ENCODE measurements at places on chromosomes 3 and 15. TPM values are rescaled to one million over a fixed set of nuclear protein-coding genes. Genes with fewer than 3 reads are reported as not detected.

DNA sequence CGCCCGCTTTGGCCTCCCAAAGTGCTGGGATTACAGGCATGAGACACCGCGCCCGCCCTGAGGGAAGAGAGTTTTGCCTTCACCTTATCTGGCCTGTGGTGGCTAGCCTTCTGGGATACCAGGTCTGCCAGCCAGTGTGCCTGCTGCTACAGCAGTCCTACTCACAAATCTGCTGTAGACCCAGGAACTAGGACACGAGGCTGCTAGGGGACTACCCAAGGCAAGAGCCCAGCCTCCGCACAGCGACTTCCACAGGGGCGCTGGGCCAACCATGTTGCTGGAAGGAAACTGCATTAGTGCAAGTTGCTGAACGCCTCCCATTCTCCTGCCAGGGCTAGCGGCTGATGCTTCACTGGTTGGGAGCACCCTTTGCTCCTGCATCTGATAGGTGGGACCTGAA lies 53.7 kb downstream of the DHX30 start:
- DNase-seq: no peak

- DNase-seq: peak; percentile 86
Measured at GRCh38 chr3:124558991-124559845, 171.0 kb upstream of the UMPS start.

EIF3J gene
- 28.3 TPM for total RNA-seq

APOD gene
- 2.8 TPM for total RNA-seq
